ENCODE measurements at places on chromosomes 16 and 17. TPM values are rescaled to one million over a fixed set of nuclear protein-coding genes. Genes with fewer than 3 reads are reported as not detected.
A peak's percentile ranks its signal among the peaks of the same experiment; 100 is the strongest.

DNA sequence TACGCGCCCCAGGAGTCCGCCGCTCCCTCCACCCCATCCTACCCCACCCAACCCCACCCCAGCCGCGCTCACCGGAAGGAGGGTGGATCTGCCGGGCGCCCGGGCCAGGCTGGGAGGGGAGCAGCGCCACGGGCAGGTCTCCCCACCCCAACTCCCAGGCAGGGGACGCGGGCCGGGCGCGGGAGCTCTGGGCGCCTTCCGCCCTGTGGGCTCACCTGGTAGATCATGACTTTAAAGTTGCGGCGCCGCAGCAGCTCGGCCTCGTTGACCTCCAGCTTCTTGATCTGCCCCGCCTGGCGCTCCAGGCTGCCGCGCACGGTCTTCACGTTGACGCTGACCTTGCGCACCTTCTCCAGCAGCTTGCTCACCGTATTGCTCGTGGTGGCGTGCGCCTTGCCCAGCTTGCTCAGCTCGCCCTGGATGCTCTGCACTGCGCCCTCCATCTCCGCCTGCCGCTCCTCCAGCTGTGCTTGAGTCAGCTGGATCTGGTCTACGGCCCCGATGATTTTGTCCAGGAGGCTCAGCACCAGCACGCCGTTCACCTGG, 571 bp downstream of the CAVIN1 start:
- peaks cover 15% of the 10 kb centered on the region for H3K4me1 ChIP-seq
- no peaks in the 10 kb centered on the region for H3K36me3 ChIP-seq
- peak; percentile 57 for DNase-seq
- H3K27ac ChIP-seq = no peak overlapping the region

- H3K4me1 ChIP-seq = no peaks in the 10 kb centered on the region
- H3K36me3 ChIP-seq = no peaks in the 10 kb centered on the region
- no peak for DNase-seq
- no peak overlapping the region for H3K4me3 ChIP-seq
- H3K27ac ChIP-seq = no peak overlapping the region
- H3K27me3 ChIP-seq = no peaks in the 10 kb centered on the region
Observed at GRCh38 chr17:66679631-66680517, 155.0 kb upstream of the CACNG5 start.

CLEC18A gene
- 14.5 TPM for total RNA-seq

DNA sequence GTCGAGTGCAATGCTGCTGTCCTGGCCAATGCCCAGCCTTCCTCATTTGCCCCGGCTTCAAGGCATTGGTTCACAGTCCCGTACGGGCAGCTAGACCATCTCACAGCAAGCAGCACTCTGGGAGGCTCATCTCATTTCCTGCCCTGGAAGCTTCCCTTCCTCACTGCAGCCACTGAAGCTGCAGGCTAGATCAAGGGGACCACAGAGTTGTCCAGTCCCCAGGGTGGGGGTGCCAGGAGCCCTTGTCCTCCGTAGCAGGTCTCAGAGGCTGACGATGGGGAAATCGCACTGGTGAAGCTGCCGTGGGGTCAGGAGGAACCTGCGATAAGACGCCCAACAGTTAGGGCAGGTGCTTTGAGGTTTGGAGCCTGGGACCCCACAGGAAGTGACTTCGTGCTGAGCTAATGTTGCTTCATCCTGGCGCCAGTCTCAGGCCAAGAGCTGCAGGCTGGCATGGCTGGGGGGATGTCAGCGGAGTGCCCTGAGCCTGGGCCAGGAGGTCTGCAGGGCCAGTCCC, at the start of gene SPNS3:
SPNS3 (plus strand) TSS at position 426 of the 517 bp plus-strand sequence; CDS start at position 454, 28 bp downstream.
- H3K4me1 ChIP-seq = no peaks in the 10 kb centered on the region
- H3K4me3 ChIP-seq = no peak within 1 kb of the TSS
- no peaks in the 10 kb centered on the region for H3K27me3 ChIP-seq
- no peak within 1 kb of the TSS for H3K27ac ChIP-seq

DNA sequence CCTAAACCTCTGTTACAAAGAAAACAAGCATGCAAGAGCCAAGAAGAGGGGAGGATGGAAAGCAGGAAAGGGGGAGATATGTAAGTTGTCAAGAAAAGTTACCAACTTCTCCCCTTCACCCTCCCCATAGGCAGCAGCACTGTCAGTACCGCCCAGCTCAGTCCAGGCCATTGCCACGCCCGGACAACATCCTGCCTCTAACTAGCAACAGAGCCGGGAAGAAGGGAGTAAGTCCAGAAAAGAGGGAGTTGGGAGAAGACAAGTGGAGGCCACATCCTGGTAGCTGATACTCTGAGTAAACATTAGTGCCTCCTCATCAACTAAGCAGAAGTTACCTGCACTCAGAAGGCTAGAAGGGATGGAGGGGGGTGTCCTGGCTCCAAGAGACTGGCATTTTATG, 113.6 kb downstream of the SMG6 start:
- H3K36me3 ChIP-seq = no peaks in the 10 kb centered on the region
- H3K27ac ChIP-seq = no peak overlapping the region
- H3K27me3 ChIP-seq = no peaks in the 10 kb centered on the region

DNA sequence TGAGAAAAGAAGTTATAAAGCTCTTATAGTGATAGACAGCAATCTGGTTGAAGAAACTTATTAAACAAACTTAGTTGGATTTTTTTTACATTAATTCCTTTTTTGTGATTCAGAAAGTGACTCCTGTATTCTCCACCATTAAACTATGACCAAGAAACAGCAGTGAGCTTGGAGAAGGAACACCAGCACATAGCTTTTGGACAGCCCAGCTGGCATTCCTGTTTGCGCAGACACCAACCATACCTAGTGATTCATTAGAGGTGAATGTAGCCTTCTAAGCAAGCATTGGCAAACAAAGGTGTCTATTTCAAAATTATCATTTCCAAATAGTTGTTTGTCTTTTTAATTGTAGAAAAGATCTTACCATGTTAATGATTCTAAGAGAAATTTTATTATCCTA, 94.4 kb downstream of the STXBP4 start:
- H3K4me3 ChIP-seq = no peak overlapping the region
- no peaks in the 10 kb centered on the region for H3K36me3 ChIP-seq
- DNase-seq = no peak
- H3K27ac ChIP-seq = no peak overlapping the region

DNA sequence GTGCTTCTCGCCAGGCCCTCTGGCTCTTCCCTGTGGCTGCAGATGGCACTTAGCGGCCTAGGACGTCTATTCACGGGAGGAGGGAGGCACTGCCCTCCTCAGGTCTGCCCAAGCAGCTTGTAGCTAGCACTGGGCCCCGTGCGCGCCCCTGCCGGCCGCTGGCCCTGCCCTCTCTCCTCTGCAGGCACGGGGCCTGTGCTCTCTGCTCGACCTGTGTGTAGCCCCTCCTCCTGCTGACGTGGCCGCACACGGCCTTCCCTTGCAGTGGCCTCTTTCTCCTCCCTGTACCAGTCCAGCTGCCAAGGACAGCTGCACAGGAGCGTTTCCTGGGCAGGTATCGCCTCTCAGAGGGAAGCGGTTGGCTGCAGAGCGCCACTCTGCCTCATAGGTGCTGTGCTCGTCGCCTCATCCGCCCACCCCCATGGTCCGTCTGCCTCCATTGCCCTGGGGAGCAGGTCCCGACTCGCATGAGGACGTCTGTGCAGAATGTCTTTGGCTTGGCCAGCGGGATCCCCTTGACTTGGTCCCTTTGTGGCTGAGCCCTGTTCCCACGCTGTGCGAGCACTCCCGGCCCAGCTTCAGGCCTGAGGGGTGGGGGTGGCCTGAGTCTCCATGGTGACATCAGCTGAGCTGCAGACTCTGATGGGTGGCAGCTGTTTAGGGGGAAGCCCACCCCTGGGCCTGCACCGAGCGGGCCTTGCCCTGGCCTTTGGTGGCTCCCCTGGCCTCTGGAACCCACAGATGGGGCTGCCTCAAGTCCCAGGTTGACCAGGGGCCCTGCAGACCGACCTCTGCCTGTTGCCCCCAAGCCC, 34.6 kb downstream of the TSC2 start:
- no peaks in the 10 kb centered on the region for H3K36me3 ChIP-seq
- no peaks in the 10 kb centered on the region for H3K4me1 ChIP-seq
- no peaks in the 10 kb centered on the region for H3K27me3 ChIP-seq
- DNase-seq = no peak
- H3K27ac ChIP-seq = no peak overlapping the region
- no peak overlapping the region for H3K4me3 ChIP-seq

FAM171A2 gene
- 18.1 TPM for total RNA-seq

DNA sequence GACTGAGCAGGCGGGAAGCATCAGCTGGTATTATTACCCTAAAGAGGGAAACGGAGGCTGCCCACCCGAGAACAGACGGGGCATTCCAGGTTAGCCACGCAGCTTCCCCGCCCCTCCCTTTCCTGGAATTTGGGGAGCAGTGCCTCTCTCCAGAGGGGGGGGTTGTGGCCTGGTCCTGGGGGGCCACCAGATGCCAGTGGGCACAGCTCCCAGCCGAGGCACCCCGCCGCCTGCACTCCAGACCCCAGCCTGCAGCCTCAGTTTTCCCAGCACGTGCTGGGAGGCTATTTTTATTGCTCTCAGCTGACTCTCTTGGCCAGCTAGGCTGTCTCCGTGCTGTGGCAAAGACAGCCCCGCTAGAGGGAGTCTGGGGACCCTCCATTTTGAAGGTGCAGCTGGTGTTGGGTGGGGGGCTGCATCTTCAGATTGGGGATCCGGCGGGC, 62.7 kb upstream of the GSE1 start:
- DNase-seq = no peak
- H3K27me3 ChIP-seq = peaks cover 14% of the 10 kb centered on the region
- no peak overlapping the region for H3K27ac ChIP-seq

CACNG5 gene
- total RNA-seq = not detected

- H3K4me3 ChIP-seq = no peak overlapping the region
- no peak overlapping the region for H3K27ac ChIP-seq
- no peaks in the 10 kb centered on the region for H3K36me3 ChIP-seq
- H3K27me3 ChIP-seq = no peaks in the 10 kb centered on the region
- H3K4me1 ChIP-seq = no peaks in the 10 kb centered on the region
- no peak for DNase-seq
Observed at GRCh38 chr17:39772987-39773934, 35.5 kb downstream of the GRB7 start.

LRRC36 gene
- total RNA-seq = 0.34 TPM

GRCh38 chr16:88376835-88377726, 5.7 kb upstream of the ZNF469 start:
- H3K4me3 ChIP-seq = no peak overlapping the region
- H3K4me1 ChIP-seq = no peaks in the 10 kb centered on the region

DNA sequence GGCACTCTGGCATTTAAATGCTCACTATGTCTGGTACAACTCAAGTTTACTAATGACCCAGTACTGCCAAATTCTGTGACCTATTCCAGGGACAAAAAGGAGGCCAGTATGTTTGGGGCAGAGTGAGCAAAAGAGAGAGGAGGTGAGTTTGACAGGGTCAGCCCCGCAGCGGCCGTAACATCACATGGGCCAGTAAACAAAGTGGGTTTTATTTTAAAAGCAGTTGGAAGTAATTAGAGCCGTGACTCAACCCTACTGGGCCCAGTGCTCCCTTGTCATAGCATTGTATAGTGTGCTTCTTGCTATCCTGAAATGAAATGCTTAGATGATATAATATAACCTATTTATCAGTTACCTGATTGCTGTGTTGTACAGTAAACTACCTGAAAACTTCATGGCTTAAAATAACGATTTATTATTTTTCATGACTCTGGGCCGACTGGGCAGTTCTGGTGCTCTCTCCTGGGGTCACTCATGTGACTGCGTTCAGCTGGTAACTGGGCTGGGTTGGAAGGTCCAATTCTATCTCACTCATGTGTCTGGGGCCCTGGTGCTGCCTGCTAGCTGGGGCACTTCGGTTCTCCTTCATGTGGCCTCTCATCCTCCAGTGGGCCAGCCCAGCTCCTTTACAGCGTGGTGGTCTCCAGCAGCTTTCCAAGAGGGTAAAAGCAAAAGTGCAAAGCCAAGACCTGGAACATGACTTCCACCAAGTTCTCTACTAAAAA, 27.4 kb downstream of the IQCK start:
- no peak overlapping the region for H3K4me3 ChIP-seq
- peaks cover 50% of the 10 kb centered on the region for H3K4me1 ChIP-seq
- no peak overlapping the region for H3K27ac ChIP-seq
- no peak for DNase-seq
- H3K27me3 ChIP-seq = no peaks in the 10 kb centered on the region

KRTAP4-12 gene
- total RNA-seq = not detected

- H3K36me3 ChIP-seq = no peaks in the 10 kb centered on the region
- no peaks in the 10 kb centered on the region for H3K4me1 ChIP-seq
- no peaks in the 10 kb centered on the region for H3K27me3 ChIP-seq
- DNase-seq = no peak
- no peak overlapping the region for H3K27ac ChIP-seq
- no peak overlapping the region for H3K4me3 ChIP-seq
Observed at GRCh38 chr16:64657316-64658011, 464.4 kb downstream of the CDH11 start.

MYH2 gene
- 0.37 TPM for total RNA-seq

- H3K4me3 ChIP-seq = no peak overlapping the region
- H3K27ac ChIP-seq = no peak overlapping the region
- no peaks in the 10 kb centered on the region for H3K36me3 ChIP-seq
Observed at GRCh38 chr17:81315129-81315884, 20.2 kb upstream of the SLC38A10 start.

- H3K27me3 ChIP-seq = no peaks in the 10 kb centered on the region
- H3K27ac ChIP-seq = no peak overlapping the region
- H3K36me3 ChIP-seq = no peaks in the 10 kb centered on the region
- peak; percentile 76 for DNase-seq
Observed at GRCh38 chr17:78112518-78113471, 15.8 kb downstream of the TMC6 start.

DNA sequence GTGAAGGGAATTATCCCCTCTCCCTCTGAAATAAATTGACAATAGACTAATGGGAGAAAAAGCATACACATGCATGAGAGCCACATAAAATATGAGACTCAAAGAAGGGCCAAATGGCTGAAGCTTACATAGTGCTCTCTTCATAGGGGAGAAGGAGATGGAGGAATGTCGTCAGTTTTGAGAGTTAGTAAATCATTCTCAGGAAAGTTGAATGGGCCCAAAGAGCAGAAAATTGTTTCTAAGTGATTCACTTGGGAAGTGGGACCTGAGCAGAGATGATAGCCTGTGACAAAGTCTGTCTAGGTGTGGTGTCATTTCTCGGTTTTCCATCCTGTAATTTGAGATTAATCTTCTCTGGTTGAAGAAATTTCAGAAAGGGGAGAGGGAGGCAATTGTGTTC, 35.0 kb downstream of the BCAS3 start:
- no peak overlapping the region for H3K4me3 ChIP-seq
- H3K27ac ChIP-seq = no peak overlapping the region
- H3K4me1 ChIP-seq = no peaks in the 10 kb centered on the region
- DNase-seq = no peak
- H3K36me3 ChIP-seq = no peaks in the 10 kb centered on the region

ABCA8 gene
- total RNA-seq = not detected

BRICD5 gene
- total RNA-seq = 14.5 TPM

- H3K4me3 ChIP-seq = peak overlapping the region; percentile 51
- H3K27me3 ChIP-seq = peaks cover 52% of the 10 kb centered on the region
- no peak overlapping the region for H3K27ac ChIP-seq
- no peaks in the 10 kb centered on the region for H3K36me3 ChIP-seq
- H3K4me1 ChIP-seq = peaks cover 30% of the 10 kb centered on the region
Observed at GRCh38 chr17:81488276-81488860, 24.2 kb downstream of the ACTG1 start.

GRCh38 chr17:37083456-37083855, 134.7 kb downstream of the AATF start:
- peaks cover 19% of the 10 kb centered on the region for H3K4me1 ChIP-seq
- H3K36me3 ChIP-seq = peaks cover 8% of the 10 kb centered on the region
- no peak for DNase-seq
- no peaks in the 10 kb centered on the region for H3K27me3 ChIP-seq
- H3K27ac ChIP-seq = no peak overlapping the region
- no peak overlapping the region for H3K4me3 ChIP-seq

Measured in neural progenitor cell (in vitro differentiated cells).